ENCODE measurements at places on chromosomes 5 and 9.

DNA sequence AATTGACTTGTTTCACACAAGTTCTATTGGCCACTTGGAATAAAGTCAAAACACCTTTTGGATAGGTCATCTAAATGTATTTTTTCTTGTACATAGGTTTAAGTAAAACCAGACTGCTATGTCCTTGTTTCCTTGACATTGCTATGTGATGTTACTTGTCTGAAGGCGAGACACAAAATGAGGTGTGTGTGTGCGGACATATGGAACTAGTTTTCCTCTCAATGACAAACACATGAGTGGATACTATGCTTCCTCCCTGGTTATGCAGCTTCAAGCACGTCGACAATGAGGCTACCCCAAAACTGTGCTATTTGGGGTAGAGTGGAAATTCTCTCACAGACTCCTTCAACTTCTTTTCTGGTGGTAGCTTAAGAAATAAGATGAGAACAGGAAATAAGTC, 276.8 kb downstream of the GAS1 start:
- DNase-seq, result no peak

- DNase-seq, result no peak
Measured at GRCh38 chr5:64784451-64785025, 15.8 kb downstream of the CWC27 start.

DNA sequence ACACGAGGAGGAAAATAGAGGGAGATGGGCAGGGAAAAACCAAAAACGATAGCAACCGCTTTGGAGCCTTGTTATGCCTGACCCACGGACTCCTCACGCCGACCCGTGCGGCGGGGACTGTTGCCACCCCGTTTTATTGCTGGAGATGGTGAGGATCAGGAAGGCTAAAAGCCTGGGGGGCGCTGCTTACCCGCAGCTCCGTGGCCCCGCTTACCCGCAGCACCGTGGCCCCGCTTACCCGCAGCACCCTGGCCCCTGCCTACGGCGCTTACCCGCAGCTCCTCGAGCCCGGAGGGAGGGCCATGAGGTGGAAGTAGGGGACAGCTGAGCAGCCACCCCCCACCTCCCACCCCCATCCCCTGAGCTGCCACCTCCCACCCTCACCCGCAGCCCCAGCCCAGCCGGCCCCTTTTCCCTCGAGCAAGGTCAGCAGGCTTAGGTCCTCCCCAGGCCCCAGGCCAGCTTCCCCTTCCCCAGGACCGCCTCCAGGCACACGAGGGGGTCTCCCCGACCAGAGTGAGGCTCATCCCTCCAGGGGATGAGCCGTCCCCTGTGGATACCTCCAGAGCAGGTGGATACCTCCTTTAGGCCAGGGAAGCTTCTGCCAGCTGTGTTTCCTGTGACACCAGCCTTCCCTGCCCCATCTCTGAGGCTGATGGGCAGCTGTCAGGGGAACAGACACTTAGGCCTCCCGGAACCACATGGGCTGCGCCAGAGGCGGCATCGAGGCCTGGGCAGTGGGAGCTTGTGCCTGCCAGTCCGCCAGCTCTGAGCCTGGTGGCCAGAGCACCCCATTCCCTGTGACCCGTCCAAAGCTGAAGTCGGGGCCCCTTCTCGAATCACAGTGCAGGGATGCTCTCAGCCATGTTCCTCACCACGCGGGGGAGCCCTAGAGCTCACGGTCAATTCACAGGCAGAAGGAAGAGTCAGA, 92.3 kb downstream of the LMX1B start:
- DNase-seq, result no peak

GRCh38 chr5:107380654-107381053, 290.1 kb downstream of the EFNA5 start:
- no peak for DNase-seq

DNA sequence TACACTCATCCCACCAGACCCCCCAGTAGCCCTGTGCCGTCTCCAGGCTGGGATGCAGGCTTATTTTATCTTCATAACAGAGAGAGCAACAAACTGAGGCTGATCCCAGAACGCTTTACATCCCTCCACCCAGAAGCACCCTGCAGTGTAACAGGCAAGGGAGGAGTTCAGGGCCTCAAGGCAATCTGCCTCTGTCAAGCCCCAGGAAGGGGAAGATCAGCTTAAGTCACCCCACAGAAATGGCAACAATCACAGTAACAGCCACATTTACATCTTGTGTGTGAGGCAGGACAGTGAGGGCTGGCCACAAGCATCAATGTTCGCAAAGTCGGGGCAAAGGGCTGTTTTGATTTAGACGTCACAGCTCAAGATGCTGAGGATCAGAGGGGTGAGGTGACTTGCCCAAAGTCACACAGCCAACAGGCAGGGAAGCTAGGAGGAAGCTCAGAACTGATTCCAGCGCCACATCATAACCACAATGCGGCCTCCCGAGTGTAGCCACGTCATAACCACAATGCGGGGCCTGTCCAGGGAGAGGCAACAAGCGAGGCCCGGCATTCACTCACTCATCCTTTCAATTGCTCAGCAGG, 14.4 kb downstream of the STK10 start:
- no peak for DNase-seq

GRCh38 chr9:6355728-6356127, 27.6 kb downstream of the TPD52L3 start:
- no peak for DNase-seq

DNA sequence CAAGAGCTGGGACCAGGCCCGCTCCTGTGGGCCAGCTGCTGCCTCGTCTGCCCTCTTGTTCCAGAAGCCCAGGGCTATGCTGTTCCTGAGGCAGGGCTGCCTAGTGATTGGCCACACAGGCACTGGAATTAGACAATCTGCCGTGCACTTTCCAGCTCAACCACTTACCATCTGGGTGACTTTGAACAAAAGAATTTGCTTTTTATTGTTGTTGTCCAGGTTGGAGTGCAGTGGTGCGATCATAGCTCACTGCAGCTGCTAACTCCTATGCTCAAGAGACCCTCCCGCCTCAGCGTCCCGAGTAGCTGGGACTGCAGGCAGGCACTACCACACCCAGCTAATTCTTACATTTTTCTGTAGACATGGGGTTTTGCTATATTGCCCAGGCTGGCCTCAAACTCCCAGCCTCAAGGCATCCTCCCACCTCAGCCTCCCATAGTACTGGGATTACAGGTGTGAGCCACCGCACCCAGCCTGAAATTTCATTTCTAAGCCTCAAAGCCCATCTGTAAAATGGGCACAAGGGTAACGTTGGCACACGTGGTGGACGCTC, 1.2 kb upstream of the NEK6 start:
- no peak for DNase-seq

- no peak for DNase-seq
Measured at GRCh38 chr9:78443946-78444345, 147.0 kb downstream of the PSAT1 start.

DNA sequence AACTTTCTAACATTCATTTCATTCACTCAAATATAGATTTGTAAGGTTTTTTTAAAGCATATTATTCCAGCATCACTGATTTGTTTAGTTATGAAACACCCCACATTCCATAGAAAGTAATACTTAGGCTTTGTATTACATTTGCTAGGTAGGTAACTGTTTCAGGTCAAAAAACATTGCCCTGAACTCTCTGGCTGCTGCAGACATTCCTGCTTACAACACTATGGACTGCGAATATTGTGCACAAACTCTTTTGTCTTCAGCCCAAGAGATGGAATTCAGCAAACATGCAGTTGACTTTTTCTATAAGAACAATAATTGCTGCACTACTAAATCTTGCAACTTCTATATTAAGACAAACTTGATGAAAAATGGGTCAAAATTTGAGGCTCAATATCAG, 301.0 kb downstream of the ARL15 start:
- no peak for DNase-seq

DNA sequence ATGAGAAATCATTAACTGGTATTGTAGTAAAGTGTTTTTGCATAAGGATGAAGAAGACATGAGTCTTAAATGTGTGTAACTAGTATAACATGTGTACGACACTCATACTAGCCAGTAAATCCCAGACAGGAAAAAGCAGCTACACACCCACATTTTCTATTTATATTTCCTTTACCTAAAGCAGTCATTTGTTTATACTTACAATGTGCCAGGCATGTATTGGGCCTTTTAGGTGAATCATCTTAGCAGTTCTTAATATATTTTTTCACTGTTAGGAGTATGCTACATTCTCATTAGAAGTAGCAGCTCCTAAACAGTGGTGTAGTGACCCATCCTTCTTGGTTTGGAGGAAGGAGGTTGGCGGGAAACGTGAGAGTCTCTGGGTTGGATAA, 55.8 kb upstream of the TMC1 start:
- DNase-seq, result no peak

DNA sequence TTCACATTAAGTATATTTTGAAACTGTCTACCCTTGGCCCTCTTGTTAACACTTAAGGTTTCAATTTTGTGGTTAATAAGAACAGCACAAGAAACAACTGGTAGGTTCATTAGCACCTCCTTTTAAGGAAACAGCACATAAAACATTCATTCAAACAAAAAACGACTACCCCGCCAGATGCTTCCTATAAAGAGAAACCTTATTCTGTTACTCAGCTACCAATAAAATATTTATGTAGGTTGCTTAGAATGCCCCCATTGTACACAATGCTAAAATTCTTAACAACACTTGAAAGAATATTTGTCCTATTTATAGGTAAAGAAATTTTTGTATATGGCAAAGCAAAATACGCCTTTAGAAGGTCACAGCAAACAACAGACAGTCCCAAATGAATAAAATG, 23.2 kb downstream of the CDK5RAP2 start:
- DNase-seq, result no peak

DNA sequence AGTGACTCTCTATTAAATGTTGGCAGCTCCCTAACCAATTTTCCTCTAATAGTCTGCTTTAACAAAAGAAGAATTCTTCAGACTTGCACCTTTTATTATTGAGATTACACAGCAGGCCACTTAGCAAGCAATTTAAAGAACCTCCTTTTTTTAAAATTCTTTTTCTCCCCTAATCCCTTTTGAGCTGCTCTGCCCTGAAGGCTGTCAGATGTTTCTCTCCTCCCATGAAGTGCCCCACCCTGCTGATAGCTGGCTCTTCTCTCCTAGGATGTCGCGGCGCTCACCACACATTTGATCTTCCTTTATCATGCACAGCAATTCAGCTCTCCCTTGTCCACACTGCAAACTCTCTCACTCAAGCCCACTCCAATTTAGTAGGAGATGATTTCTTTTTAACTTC, 1471.1 kb upstream of the ACO1 start:
- no peak for DNase-seq

DNA sequence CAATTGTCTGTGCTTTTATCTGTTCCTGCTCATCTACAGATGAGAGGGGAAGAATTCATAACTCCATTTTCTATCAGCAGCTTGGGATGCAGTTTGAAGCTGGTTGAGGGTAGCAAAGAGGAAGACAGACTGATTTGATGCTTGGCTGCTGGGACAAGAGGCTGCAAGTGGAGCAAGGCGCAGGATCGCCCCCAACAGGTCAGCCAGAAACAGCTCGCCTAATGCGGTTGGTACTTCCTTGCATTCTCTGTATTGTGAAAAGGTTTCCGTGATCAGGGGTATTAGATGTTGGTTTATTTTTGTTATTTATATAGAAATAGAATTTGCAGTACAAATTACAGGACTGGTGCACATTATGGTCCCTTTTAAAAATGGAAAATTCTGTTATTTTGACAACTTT, 40.6 kb downstream of the ZNF883 start:
- no peak for DNase-seq

GRCh38 chr9:99150451-99151171, 45.7 kb downstream of the TGFBR1 start:
- DNase-seq, result no peak

DNA sequence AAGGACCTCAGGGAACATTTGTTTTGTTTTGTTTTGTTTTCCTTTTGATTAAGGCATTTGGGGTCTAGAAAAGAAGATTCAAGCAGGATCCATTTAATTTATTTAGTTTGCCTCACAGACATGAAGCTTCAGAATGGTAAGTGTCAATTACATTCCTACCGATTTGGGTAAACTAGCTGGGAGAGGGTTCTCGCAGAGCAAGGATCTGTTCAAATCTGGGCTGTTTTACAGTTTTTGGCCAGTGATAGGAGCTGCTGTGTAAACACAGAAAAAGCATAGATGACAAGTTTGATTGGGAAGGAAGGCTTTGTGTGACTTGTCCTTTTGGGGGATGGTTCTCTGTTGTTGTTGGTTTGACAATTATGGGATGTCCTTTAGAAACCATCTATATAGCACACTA, 470.3 kb upstream of the WWC1 start:
- no peak for DNase-seq

DNA sequence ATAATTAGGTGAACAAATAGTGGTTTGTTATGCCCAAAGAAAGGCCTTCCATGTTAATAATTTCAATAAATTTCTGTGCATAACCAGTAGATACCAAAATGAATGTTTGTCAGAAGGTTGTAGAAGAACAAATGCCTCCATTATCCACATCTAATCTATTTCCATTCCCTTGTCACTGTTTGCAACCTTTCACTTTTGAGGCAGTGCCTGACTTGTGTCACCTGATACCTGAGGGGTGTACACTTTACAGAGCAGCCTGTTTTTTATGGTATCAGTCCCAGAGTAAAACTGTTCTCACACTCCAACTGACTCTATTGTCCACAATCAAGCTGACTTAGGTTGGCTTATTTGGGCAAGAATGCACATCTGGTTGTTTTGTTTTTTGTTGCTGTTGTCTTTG, 40.1 kb downstream of the FREM1 start:
- DNase-seq, result no peak

DNA sequence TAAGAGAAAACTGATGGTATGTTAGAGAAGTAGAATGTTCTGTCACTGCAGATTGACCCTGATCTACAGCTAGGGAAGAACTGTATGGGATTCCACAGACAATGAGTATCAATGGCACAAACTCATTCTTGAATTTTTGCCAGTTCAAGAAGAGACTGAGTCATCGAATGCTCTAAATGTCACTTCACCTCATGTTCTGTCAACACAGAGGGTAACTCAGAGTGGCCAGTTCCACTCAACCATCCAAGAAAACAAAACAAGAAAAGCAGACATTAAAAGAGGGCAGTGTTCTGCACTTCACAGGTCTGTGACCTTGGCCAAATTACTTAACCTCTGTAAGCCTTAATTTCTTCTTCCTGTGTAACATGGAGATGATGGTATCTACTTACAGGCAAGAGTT, 132.2 kb upstream of the HMHB1 start:
- no peak for DNase-seq

- DNase-seq, result no peak
Measured at GRCh38 chr5:39433848-39434247, 9.1 kb upstream of the DAB2 start.

GRCh38 chr5:148778882-148779281, 47.5 kb upstream of the ADRB2 start:
- no peak for DNase-seq

DNA sequence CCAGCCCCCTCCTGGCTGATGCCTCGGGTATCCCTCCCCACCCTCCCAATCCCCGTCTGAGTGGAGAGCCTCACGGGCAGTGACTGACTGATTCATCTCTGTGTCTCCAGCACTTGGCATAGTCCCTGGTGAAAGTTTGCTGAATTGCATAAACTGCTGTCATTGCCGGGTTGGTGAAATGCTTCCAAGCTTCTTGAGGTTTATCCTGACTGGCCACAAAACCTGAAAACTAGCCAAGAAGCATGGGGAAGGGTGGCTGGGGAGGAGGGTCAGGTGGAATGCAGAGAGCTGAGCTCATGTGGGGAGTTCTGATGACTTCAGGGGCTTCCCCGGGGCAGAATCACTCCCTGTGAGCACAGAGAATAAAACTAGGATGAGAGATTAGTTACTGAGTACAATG, 56.9 kb upstream of the GGTA1 start:
- DNase-seq, result no peak

- no peak for DNase-seq
Measured at GRCh38 chr5:110063640-110064602, 374.2 kb downstream of the MAN2A1 start.

- no peak for DNase-seq
Measured at GRCh38 chr5:123786411-123786810, 274.4 kb downstream of the CSNK1G3 start.

- no peak for DNase-seq
Measured at GRCh38 chr5:39049315-39049714, 24.9 kb downstream of the RICTOR start.
